Uterus (tissue), 4 donors: ENCODE measurements at places on chromosomes 11 and 22. TPM values are rescaled to one million over a fixed set of nuclear protein-coding genes. Genes with fewer than 3 reads are reported as not detected.

GRCh38 chr22:47605441-47605840, 843.0 kb downstream of the TBC1D22A start:
- DNase-seq, result no peak
- no peak overlapping the region for H3K4me3 ChIP-seq
- H3K4me1 ChIP-seq, result no peaks in the 10 kb centered on the region
- H3K27ac ChIP-seq, result no peak overlapping the region

GRCh38 chr11:130623670-130624668, 175.5 kb downstream of the ADAMTS15 start:
- DNase-seq, result no peak
- no peaks in the 10 kb centered on the region for H3K36me3 ChIP-seq
- no peaks in the 10 kb centered on the region for H3K4me1 ChIP-seq
- H3K27ac ChIP-seq, result no peak overlapping the region
- no peaks in the 10 kb centered on the region for H3K27me3 ChIP-seq
- H3K4me3 ChIP-seq, result no peak overlapping the region

Gene MOV10L1
- total RNA-seq, result 1.8 TPM

Gene LAMTOR1
- 115 TPM for total RNA-seq

Gene IFITM2
- 296 TPM for total RNA-seq

DNA sequence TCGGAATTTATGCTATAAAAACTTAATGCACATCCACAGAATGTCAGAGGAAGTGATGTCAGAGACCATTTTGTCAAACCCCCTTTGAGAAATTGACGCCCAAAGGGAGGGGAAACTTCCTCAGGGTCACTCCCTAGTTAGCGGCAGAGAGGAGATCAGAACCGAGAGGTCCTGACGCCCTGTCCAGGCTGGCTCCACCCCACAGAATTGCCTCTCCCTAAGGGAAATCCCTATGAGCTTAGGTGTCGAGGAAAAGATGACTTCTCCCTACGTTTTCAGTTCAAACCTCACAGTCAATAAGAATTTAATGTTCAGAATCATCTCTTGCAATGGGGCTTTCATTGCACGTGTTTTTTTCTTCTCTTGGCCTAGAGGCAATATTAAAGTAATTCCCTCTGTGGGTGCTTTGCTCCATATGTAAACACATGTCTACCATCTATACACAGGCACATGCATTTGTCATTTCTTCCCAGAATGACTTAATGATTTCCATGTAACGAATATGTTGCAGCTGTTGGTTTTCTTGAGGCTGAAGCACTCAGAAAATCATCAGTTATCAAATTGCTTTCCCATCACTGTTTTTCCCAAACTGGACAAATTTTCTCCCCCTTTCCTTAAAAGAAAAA, 148.7 kb upstream of the TIMP3 start:
- DNase-seq, result no peak
- H3K4me3 ChIP-seq, result no peak overlapping the region
- H3K4me1 ChIP-seq, result no peaks in the 10 kb centered on the region
- no peak overlapping the region for H3K27ac ChIP-seq
- H3K36me3 ChIP-seq, result no peaks in the 10 kb centered on the region

Gene ANKK1
- 1.0 TPM for total RNA-seq

- no peaks in the 10 kb centered on the region for H3K36me3 ChIP-seq
- no peak overlapping the region for H3K4me3 ChIP-seq
- H3K27me3 ChIP-seq, result no peaks in the 10 kb centered on the region
- no peak overlapping the region for H3K27ac ChIP-seq
Observed at GRCh38 chr11:94602430-94603372, 35.5 kb downstream of the PIWIL4 start.
